Vagina (tissue), 2 donors: ENCODE measurements at places on chromosomes 1 and 21.

GRCh38 chr1:3022511-3022973, 1.3 kb downstream of the ACTRT2 start:
- no peaks in the 10 kb centered on the region for H3K4me1 ChIP-seq
- H3K27ac ChIP-seq, result no peak overlapping the region
- no peak for DNase-seq
- no peak overlapping the region for H3K4me3 ChIP-seq
- no peaks in the 10 kb centered on the region for H3K36me3 ChIP-seq

DNA sequence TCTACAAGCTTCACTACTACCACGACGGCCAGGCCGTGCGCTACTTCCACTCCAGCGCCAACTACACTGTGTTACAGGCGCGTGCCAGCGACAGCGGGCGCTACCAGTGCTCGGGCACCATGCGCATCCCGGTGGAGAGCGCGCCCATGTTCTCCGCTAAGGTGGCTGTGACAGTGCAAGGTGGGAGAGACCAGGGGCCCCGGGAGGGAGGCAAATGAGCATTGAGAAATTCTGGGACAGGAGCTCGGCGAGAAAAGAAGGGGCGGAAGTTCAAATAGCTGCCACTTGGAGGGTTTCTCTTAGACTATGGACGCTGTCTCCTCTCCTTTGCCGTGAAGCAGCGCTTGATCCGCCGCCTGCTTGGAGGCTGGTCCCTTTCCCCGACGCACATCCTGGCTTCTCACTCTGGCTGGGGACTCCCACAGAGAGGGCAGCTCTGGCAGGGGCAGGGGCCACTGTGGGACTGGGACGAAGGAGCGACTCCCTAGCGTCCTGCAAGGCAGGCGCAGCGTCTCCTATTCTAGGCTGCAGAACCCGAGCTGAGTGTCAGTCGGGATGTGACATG, 4.6 kb downstream of the FCRLB start:
- peak overlapping the region; percentile 82 for H3K4me3 ChIP-seq
- DNase-seq, result no peak
- peak overlapping the region; percentile 94 for H3K27ac ChIP-seq
- no peaks in the 10 kb centered on the region for H3K27me3 ChIP-seq

GRCh38 chr1:225762444-225762843, 15.2 kb upstream of the SRP9 start:
- peak overlapping the region; percentile 30 for H3K27ac ChIP-seq
- no peaks in the 10 kb centered on the region for H3K36me3 ChIP-seq
- H3K4me3 ChIP-seq, result no peak overlapping the region
- H3K4me1 ChIP-seq, result peaks cover 44% of the 10 kb centered on the region

- peak; percentile 60 for DNase-seq
- H3K4me3 ChIP-seq, result no peak overlapping the region
- peak overlapping the region; percentile 12 for H3K27ac ChIP-seq
- no peaks in the 10 kb centered on the region for H3K36me3 ChIP-seq
- no peaks in the 10 kb centered on the region for H3K27me3 ChIP-seq
- no peaks in the 10 kb centered on the region for H3K4me1 ChIP-seq
Measured at GRCh38 chr1:30598571-30599114, 124.7 kb downstream of the MATN1 start.

DNA sequence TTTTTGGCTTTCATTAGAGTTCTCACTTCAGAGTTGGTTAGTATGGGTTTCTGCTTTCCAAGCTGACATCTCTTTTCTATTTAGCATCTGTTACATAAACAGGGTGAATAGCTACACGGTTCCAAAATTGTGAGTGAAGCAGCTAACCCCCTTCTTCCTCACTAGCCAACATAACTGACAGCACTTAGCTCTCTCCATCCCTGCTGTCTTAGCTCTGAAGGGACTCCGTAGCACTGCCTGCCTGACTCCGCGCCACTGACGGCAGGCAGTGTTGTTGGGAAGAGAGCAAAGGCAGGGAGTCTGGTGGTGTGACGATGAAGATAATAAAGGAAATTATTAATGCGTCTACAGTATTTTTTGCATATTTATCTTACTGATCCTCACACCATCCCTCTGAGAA, 247.0 kb downstream of the PTBP2 start:
- no peak overlapping the region for H3K4me3 ChIP-seq
- H3K27me3 ChIP-seq, result no peaks in the 10 kb centered on the region
- H3K4me1 ChIP-seq, result peaks cover 2% of the 10 kb centered on the region
- no peaks in the 10 kb centered on the region for H3K36me3 ChIP-seq

- no peaks in the 10 kb centered on the region for H3K36me3 ChIP-seq
- no peak for DNase-seq
- H3K4me3 ChIP-seq, result no peak overlapping the region
- no peaks in the 10 kb centered on the region for H3K4me1 ChIP-seq
- H3K27me3 ChIP-seq, result no peaks in the 10 kb centered on the region
Measured at GRCh38 chr1:215119719-215120365, 37.3 kb downstream of the KCNK2 start.

- H3K27ac ChIP-seq, result no peak overlapping the region
- H3K4me1 ChIP-seq, result no peaks in the 10 kb centered on the region
- H3K27me3 ChIP-seq, result no peaks in the 10 kb centered on the region
- no peak for DNase-seq
- no peak overlapping the region for H3K4me3 ChIP-seq
Measured at GRCh38 chr1:187477535-187477934, 648.8 kb downstream of the PLA2G4A start.

DNA sequence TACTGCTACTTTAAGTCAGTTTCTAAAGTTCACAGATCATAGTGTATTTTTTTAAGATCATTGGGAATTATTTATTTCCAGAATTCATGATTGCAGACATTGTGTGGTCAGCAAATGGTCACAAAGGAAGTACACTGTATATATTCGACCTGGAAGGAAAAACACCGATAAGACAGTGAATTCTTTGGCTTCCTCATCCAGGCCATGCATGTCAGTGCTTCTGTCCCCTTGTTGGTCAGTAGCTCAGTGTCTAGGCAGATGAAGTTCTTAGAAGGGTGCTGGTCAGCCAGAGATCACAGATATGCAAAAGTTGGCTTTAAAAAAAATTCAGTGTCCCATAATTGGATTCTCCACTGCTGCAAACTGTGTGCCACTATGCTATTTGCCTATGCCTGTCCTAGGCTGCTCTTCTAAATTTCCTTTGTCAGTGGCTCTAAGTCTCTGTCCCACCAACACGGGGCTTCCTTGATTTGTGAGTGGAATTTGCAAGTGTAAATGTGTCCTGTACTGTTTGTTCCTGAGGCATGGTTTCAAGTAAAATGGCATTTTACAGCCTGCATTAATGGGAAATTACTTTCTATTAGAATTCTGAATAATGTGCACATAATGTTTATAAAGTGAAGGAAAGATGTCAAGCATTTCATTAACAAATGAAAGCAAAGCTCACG, 12.0 kb upstream of the VAMP4 start:
- DNase-seq, result no peak
- H3K4me1 ChIP-seq, result no peaks in the 10 kb centered on the region
- H3K4me3 ChIP-seq, result no peak overlapping the region
- no peak overlapping the region for H3K27ac ChIP-seq
- H3K27me3 ChIP-seq, result no peaks in the 10 kb centered on the region

- no peak for DNase-seq
- no peak overlapping the region for H3K4me3 ChIP-seq
- H3K27ac ChIP-seq, result no peak overlapping the region
- no peaks in the 10 kb centered on the region for H3K4me1 ChIP-seq
- no peaks in the 10 kb centered on the region for H3K36me3 ChIP-seq
- no peaks in the 10 kb centered on the region for H3K27me3 ChIP-seq
Measured at GRCh38 chr1:245566134-245566533, 411.3 kb downstream of the KIF26B start.

GRCh38 chr1:2479618-2480017, 3.5 kb downstream of the PLCH2 start:
- no peak overlapping the region for H3K27ac ChIP-seq
- no peak overlapping the region for H3K4me3 ChIP-seq
- DNase-seq, result no peak
- H3K27me3 ChIP-seq, result no peaks in the 10 kb centered on the region
- H3K36me3 ChIP-seq, result no peaks in the 10 kb centered on the region

DNA sequence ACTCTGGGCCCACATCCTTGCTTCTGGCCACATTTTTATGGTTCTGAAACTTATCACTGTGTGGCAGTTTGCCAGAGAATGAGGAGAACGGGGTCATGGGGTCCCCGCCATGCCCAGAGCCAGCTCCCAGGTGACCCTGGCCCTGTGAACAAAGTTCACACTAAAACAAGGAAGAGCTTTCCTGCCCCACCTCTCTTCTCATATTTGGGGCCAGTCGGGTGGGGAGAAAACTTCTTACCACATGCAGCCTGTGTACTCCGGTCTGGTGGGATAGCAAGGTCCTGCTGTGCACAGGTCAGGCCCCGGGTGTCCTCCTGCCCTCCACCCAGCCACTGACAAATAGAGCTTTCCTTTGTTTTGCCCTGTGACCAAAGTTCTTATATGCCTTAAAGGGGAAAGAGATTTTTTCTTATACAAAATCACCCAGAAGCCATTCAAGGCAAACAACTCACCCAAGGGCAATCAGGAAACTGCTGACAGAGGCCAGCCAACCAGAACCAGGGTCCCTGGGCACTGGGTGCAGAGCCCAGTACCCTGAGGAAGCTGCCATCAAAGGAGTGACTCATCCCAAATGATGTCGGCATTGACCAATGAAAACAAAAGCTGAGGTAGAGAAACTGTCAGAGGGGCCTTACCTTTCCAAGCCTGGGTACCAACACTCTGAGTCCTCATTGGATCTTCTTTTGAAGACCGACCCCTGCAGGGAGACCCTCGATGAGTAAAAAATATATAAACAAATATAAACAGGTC, 53.6 kb downstream of the OLIG1 start:
- no peaks in the 10 kb centered on the region for H3K4me1 ChIP-seq
- H3K27me3 ChIP-seq, result no peaks in the 10 kb centered on the region
- no peak overlapping the region for H3K27ac ChIP-seq
- H3K36me3 ChIP-seq, result no peaks in the 10 kb centered on the region
- DNase-seq, result no peak

DNA sequence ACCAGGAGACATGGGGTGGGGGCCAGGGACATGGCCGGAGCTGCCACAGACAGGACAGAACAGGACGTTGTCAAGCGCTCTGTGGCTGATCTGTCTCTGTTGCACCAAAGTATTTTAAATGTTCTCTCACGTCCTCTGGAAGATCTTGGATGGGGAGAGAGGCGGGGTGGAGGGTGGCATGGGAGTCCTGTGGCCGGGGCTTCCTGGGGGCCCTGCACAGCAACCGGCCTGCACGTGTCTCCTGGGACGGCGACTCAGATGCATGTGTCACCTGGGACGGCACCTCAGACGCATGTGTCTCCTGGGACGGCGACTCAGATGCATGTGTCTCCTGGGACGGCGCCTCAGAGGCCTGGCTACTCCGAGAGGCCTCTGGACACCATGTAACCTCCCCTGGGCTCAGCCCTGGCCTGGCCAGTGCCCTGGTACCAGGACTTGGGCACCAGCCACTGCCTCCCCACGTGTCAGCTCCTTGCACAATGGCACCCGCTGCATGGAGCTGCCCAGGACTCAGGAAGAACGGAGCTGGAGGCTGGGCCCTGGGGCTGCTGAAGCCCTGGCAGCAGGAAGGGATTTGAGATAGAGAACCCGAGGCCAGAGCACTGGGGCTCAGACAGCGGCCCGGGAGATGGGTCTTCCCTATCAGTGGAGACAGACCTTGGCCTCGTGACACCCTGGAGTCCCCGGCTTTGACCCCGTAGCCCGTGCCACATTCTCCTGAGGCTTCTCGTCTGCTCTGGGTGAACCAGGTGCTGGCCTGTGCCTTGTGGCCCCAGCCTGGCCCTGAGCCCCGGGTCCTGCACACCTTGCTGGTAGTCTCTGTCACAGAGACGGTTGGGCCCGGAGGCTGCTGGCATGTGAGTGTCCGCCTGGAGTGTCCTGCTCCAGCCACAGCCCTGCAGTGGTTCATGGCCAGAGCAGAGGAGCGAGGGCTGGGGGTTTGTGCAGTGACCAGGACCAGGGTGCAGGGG, 14.7 kb upstream of the SLC19A1 start:
- no peaks in the 10 kb centered on the region for H3K36me3 ChIP-seq
- no peak for DNase-seq
- H3K27me3 ChIP-seq, result no peaks in the 10 kb centered on the region
- H3K4me1 ChIP-seq, result no peaks in the 10 kb centered on the region
- H3K27ac ChIP-seq, result no peak overlapping the region

DNA sequence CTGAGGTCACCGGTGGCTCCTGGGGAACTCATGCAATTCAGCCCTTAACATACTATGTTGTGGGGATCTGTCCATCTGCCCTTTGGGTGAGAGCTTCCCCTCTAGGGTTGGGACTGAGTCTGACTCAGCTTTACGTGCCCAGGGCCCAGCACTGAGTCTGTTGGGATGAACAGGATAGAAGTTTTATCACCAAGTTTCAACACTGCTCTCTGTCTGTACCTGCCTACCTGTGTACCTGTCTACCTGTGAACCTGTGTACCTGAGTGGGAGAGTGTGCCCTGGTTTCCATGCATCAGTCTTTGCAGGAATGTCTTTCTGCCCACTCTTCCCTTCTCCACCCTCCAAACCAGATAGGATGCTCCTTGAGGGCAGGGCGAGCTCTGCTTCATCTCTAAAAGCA, 90.6 kb upstream of the POU3F1 start:
- no peaks in the 10 kb centered on the region for H3K36me3 ChIP-seq
- no peak for DNase-seq
- H3K4me3 ChIP-seq, result no peak overlapping the region
- no peaks in the 10 kb centered on the region for H3K27me3 ChIP-seq
- peaks cover 17% of the 10 kb centered on the region for H3K4me1 ChIP-seq

- no peaks in the 10 kb centered on the region for H3K27me3 ChIP-seq
- no peak overlapping the region for H3K27ac ChIP-seq
- no peak overlapping the region for H3K4me3 ChIP-seq
- peaks cover 11% of the 10 kb centered on the region for H3K4me1 ChIP-seq
- no peaks in the 10 kb centered on the region for H3K36me3 ChIP-seq
Measured at GRCh38 chr1:161033751-161034150, 5.0 kb downstream of the TSTD1 start.

DNA sequence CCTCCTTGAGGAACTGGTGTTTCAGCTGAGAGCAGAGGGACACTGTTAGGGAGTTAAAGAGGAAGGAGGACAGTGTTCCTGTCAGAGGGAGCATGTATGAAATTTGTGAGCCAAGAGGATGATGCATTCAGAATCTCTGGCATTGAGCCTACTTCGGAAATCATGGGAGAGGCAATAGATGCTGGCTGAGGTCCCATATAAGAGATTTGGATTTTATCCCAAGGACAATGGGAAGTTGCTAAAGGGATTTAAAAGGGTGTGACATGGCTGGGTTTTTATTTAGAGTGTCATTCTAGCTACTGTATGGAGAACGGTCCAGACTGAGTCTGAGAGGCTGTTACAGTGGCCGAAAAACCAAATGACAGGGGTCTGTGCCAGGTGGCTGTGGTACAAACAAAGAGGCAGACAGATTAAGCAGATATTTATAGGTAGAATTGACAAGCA, 403.2 kb upstream of the B3GALT2 start:
- no peaks in the 10 kb centered on the region for H3K36me3 ChIP-seq
- no peak overlapping the region for H3K4me3 ChIP-seq
- no peak overlapping the region for H3K27ac ChIP-seq

- H3K4me3 ChIP-seq, result no peak overlapping the region
- no peak overlapping the region for H3K27ac ChIP-seq
Measured at GRCh38 chr1:101064697-101065096, 39.1 kb upstream of the DPH5 start.
